ENCODE measurements at places on chromosomes 1 and 21.

GRCh38 chr1:204130178-204130577, 21.7 kb downstream of the ETNK2 start:
- DNase-seq = no peak

GRCh38 chr1:33349081-33349759, 28.3 kb upstream of the A3GALT2 start:
- peak; percentile 57 for DNase-seq

GRCh38 chr1:215007880-215008279, 74.7 kb upstream of the KCNK2 start:
- no peak for DNase-seq

DNA sequence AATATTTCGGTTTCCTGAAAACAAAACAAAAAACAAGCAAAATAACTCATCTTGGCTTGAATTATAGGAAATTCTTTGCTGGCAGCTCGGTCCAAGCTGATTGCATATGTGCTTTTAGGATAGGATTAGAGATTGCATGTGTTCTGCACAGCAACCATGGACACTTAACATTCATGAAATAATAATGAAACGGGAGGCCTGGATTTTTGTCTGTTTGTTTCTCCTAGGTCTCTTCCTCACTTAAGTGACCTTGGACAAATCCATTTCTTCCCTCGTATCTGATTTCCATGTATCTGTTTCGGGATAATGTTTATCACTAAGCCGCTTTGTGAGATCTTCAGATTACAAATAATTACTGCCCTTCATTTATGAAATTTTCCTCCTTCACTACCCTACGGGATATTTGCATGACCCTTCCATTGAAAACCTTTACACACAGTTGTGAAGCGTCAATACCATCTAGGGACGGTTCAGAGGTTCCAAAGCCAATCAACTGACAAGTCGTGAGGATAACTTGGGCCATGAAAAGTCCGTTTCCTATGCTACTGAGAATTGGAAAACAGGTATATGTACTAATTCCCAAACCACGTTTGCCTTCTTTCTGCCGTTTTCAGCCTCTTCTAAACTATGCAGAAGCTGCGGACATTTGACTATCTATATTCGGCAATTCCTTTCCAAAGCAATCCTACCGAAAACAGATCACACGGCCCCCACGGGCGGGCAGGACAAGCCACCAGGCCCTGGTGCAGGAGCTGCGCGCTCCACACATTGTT, 1.3 kb upstream of the H3-3A start:
- peak; percentile 53 for DNase-seq

DNA sequence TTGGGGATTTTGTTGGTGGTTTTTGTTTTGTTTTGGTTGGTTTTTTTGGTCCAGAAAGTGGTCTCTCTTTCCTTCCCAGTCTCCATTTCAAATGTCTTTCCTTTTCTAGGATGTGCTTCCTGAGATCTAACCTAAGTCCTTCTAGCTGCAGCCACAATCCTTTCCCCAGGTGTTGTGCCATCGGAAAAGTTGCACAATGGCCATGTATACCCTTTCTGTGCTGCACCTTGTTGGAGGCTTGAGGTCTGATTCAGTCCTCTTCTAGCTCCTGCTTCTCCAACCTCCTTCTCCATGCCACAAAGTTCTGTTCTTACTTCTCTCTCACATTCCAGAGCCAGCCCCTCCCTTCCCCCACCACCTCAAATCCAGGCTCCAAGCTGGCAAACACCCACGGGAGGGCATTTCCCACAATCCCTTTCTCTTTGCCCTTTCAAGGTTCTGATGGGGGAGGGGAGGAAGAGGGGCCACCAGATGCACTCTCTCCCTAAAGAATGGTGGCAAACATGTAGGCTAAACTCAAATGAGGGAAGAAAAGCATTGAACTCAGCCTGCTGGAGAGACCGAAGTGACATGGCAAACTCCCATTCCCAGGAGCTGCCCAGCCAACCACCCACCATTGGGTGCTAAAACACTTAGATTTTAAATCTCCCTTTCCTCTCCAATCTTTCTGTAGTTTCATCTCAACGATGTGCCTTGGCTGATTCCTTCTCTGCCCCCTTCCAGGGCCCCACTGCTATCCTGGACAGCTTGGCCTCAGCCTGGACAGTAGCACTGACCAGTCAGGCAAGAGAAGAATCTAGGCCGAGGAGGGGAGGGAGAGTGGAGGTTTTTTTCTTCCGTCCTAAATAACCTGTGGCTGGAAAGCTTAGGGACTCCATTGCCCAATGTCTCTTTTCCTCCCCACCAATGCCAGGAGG, 2.9 kb downstream of the KCNJ10 start:
- peak; percentile 28 for DNase-seq

DNA sequence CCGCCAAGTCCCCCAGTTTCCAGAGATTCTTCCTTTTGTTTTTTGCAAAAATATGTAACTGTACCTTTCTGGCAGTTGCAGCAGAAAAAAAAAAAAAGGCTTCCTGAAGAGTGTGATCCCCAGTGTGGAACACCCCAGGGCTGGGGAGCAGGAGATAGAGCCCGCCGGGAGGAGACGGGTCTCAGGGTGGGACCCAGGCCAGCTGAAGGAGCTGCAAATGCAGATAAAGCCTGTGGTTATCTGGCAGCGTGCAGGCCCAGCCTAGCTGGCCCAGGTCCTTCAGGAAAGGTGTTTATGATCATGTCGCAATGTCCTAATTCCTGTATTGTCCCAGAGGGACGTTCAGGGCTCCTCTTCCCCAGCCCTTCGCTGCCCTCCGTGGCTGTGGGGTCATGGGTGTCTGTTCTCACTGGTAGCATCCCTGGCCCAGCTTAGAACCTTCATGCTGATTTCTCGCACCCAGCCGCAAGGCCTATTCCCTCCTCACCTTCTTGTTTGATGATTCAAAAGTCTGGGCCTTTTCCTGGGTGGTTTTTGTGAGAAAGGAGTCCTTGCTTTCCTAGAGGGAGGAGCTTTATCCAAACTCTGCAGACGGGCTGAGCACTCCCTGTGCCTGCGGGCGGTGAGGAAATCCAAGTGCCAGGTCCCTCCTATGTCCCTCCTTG, 26.2 kb downstream of the RNF187 start:
- DNase-seq = no peak

DNA sequence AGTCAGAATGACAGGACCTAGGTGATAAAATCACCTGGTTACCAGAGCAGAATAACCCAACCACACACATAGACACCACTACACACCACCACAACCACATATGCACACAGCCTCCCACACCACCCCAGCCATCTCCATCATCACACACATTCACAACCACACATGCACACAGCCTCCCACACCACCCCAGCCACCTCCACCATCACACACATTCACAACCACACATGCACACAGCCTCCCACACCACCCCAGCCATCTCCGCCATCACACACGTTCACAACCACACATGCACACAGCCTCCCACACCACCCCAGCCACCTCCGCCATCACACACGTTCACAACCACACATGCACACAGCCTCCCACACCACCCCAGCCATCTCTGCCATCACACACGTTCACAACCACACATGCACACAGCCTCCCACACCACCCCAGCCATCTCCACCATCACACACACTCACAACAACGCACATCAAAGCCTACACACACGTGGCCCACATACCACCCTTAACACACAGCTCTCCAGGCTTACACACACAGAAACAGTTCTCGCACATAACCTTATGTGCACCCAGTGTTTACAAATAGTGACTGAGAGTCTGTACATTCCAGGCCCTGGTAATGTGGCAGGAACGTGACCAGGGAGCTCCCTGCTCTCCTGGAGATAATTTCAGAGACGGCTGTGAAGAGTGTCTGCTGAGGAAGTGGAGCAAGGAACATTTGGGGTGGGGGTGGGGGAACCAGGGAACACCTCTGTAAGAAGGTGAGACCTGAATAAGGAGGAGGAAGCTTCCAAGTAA, 3.3 kb upstream of the GJB3 start:
- DNase-seq = no peak

All from midbrain (tissue), 1 donor.